ENCODE measurements at places on chromosomes 11 and 22.
A peak's percentile ranks its signal among the peaks of the same experiment; 100 is the strongest.

DNA sequence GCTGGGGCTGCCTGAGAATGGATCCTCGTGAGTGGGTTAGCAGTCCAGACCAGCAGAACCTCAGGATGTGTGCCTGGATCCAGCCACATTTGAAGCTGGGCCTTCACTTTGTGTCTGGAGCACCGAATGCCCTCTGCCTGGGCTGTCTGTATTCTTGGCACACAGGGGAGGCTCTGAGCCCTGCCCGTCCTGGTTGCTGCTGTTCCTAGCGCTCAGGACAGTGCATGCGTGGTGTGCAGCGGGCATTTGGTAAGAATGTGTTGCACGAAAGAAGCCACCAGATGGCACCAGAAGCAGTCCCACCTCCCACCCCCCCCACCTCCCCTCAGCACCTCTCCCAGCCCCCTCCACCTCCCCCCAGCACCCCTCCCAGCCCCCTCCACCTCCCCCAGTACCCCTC lies 4.1 kb upstream of the MAPK11 start:
- peak; percentile 79 for DNase-seq

GRCh38 chr22:43412808-43413795 lies 1.3 kb downstream of the MPPED1 start:
- DNase-seq: no peak

- no peak for DNase-seq
Observed at GRCh38 chr22:30876221-30876751, 92.3 kb downstream of the MORC2 start.

DNA sequence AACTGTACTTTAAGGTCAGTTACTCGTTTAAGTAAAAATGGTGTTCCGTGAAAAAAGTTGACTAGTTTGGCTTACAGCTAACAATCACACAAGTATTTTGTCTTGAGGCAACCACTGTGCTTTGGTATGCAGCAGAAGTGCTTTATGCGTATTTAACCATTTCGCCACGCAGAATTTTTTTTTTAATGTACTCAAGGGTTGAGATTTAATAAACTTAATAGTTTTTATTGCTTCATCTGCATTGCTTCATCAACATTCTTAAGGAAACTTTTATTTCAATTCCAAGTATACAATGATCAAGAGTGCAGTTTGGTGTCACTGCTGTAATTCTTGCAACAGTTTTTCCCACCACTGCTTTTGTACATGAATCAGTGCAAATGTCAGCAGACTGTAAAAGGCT lies 66.4 kb downstream of the ZNRF3 start:
- no peak for DNase-seq

- peak; percentile 28 for DNase-seq
Observed at GRCh38 chr22:38901111-38901641, 29.2 kb upstream of the CBX6 start.

DNA sequence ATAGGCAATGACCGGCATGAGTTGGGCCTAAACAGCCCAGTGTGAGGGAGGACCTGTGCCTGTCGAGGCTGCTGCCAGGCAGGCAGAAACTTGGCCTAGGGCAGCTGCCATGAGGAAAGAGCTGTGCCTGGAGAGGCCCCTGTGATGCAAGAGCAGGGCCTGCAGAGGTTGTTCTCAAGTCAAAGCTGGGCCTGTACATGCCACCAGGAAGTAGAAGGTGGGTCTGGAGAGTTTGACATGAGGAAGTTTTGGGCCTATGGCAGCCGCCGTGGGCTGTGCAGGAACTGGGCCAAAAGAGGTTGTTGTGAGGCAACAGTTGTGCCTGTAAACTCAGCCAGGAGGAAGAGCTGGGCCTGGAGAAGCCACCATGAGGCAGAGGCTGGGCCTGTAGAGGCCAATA lies 43.2 kb downstream of the OR4C45 start:
- DNase-seq: no peak

DNA sequence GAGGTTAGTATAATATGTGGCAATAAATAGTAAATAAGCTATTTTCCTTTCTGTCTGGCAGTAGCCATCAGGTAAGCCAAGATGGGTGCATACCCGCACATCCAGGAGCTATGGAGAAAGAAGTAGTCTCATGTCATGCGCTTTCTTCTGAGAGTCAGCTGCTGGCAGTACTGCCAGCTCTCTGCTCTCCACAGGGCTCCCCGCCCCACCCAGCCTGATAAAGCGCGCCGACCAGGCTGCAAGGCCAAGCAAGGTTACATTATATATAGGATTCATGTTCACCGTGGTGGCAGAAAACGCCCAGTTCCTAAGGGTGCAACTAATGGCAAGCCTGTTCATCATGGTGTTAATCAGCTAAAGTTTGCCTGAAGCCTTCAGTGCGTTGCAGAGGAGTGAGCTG lies 126.2 kb downstream of the ATG16L2 start:
- no peak for DNase-seq

DNA sequence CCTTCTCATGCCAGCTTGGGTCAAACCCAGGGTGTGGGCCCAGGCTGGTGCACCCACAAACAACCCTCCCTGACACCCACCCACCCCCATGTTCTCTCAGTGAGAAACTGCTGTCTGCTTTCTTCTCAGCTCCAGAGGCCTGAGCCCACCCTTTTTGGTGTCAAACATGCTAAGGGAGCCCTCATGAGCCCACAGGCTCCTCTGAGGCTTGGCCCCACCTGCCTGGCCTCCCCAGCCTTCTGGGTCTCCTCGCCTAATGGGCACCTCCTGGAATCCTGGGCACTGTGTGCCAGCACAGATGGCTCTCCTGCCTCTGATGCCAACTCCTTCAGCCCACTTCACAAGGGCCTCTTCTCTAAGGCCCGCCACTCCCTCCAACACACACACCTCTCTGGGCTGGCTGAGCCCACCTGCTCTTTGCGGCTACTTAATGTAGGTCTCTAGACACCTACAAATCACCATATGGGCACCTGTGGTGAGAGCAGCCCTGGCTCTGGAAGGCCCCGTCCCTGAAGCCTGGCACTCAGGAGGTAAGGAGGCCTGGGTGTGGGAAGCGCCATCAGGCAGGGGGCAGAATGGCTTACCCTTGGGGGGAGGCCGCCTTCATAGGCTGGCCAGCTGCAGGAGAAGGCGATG lies 4.4 kb downstream of the NAGA start:
- DNase-seq: no peak

DNA sequence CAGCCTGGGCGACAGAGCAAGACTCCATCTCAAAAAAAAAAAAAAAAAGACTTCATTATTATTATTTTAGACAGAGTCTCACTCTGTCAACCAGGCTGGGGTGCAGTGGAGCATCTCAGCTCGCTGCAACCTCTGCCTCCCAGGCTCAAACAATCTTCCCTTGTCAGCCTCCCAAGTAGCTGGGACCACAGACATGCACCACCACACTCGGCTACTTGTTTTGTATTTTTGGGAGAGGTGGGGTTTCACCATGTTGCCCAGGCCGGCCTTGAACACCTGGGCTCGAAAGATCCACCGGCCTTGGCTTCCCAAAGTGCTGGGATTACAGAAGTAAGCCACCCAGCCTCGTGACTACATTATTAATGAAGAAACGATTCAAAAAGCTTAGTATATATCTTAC lies 5.3 kb upstream of the TYMP start:
- no peak for DNase-seq

DNA sequence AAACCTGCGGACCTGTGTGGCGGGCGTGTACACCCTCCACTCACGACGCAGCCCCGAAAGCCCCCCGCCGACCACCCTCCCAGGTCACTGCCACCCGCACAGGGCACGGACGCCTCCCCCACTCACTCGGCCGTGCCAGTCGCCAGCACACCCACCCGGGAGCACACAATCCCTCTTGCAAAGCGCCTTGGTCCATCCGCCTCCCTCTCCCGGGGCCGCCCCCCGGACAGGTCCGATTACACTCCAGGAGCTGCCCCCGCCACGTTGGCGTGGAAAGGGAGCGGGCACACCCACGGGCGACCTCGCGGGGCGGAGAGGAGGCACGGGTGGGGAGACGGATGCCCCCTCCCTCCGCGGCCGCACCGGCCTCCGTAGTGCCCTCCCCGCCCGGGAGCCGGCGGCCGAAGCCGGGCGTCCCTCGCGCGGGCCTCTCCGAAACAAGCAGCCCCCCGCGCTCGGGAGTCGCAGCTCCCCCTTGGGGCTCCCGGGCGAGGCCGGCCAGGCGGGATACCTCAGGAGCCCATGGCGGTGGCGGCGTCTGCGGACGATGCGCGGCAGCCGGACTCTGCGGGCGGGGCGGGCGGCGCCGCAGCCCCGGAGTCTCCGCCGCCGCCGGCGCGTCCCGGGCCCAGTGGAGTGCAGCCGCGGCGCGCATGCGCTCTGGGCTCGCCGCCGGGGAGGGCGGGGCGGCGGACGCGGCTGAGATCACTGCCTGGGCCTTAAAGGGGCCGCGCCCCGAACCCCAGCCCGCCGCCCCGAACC lies at the start of gene TMEM184B:
Gene TMEM184B, minus strand, starts transcription at position 638 of the 762 bp plus-strand sequence. CDS start 25,049 bp downstream, outside the sequence.
- peak; percentile 93 for DNase-seq

- DNase-seq: peak; percentile 49
Observed at GRCh38 chr11:4916581-4916980, 2.6 kb downstream of the OR51G2 start.

- no peak for DNase-seq
Observed at GRCh38 chr11:134667175-134667500, 255.1 kb upstream of the B3GAT1 start.

DNA sequence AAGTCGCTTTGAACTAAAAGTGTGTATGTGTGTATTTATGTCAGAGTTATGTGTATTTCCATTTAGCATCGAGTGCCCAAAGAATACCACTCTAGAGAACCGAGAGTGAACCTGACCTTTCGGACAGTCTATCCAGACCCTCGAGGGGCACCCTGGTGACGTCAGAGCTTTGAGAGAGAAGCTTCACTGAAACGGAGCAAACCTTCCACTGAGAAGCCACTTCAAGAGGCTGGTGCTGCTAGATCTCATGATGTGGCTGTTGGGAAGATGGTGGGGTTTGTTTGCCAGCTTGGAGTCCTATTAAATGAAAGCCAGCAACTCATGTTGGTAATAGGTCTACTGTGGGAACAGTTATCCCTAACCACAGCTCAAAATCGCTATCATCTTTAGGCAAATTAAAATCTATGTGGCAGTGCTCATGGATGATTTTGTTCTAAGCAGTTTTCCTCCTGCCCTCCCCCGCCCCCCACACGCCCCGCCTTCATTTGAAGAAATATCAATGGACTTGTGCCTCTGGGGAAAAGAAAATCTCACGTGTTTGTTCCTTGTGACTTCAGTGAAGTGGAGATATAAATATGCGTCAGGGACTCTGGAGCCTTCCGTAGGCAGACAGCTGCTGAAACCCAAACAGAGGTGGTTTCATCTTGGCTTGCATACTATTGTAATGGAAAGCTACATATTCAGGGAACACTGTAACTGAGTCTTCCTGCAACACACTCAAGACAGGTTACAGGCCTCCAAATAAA lies 22.4 kb upstream of the C11orf96 start:
- DNase-seq: no peak

DNA sequence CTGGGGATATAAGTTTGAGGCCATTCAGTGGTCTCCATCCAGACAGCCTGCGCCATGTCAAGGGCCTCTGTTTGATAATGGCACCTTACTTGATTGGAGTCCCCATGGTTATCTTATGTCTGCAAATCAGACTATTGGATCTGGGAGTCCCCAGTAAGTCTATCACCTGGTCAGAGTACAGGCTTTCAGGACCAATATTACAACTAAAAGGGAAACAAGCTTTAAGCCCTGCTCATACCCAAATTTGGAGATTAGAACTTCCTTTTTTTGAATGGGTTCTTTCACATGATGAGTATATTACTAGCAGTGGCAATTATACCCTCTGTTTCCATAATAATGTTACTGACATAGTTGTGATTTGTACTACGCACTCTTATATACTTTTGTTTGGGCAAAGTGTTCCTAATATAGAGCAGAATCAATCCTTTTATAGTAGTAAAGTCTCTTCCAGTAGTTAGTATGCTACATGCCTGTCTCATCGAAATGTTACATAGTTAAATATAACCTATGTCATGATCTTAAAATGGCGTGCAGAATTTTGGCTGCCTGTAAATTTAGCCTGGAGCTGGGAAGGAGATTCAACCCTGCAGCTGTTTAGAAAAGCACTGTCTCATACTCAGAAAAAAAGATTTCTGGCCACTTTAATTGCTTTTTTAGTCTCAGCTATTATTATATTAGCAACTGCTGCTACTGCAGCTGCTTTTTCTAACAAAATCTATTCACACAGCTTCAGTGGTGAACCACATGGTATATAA lies 4.9 kb downstream of the MS4A15 start:
- DNase-seq: no peak

DNA sequence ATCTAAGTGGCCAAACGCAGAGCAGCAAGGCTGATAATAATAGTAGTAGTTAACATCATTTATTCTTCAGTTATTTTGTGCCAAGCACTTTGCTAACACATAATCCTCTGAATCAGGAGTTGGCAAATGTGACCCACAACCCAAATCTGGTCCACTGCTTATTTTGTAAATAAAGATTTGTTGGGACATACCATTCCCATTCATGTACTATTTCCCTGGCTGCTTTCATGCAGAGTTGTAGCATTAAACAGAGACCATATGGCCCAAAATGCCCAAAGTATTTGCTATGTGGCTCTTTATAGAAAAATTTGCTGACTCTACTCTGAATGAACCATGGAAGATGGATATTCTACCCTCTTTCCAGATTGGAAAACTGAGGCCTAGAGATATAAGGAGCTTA lies 50.3 kb downstream of the COMMD9 start:
- DNase-seq: no peak

DNA sequence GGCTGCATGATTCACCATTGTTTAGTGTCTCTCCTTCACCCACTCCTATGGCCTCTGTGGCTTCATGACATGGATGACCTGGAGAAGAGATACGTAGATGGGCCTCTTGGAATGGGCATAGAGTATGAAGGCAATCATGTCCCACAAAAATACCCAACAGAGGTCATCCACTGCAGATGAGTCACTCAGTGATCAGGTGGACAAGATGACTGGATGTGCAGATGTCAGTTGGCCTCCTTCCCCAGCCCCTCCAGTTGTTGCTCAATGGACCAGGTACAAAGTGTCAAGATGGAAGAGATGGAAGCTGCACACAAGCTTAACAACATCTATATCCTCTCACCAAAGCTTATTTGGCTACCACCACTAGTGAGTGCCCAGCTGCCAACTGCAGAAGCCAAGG lies 41.0 kb upstream of the CLPB start:
- no peak for DNase-seq

DNA sequence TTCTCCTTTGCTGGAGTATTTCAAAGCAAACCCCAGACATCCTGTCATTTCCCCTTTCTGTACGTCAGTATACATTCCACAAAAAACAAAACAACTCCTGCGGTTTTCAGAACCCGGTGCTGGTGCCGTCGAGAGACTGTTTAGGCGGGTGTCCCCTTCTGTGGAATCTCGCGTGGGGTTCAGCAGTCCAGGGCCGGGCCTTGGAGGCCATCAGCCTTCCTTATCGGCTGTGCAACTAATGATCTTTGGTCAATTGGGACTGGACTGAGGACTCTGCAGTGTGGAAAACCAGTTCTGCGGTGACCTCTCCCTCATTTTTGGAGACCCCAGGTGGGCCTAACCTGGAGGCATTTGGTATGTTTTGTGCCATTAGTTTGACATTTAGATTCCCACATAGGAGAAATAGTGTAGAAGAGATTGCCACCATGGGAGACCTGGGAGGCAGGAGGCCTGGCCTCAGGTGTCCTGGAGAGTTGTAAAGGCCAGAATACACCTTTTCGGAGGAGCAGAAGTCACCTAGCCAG lies 84.4 kb downstream of the TBC1D22A start:
- DNase-seq: no peak

Measured in hepatocyte (in vitro differentiated cells).